Left renal cortex interstitium (tissue), 4 donors: ENCODE measurements at places on chromosomes 1 and 21. TPM values are rescaled to one million over a fixed set of nuclear protein-coding genes. Genes with fewer than 3 reads are reported as not detected.

DNA sequence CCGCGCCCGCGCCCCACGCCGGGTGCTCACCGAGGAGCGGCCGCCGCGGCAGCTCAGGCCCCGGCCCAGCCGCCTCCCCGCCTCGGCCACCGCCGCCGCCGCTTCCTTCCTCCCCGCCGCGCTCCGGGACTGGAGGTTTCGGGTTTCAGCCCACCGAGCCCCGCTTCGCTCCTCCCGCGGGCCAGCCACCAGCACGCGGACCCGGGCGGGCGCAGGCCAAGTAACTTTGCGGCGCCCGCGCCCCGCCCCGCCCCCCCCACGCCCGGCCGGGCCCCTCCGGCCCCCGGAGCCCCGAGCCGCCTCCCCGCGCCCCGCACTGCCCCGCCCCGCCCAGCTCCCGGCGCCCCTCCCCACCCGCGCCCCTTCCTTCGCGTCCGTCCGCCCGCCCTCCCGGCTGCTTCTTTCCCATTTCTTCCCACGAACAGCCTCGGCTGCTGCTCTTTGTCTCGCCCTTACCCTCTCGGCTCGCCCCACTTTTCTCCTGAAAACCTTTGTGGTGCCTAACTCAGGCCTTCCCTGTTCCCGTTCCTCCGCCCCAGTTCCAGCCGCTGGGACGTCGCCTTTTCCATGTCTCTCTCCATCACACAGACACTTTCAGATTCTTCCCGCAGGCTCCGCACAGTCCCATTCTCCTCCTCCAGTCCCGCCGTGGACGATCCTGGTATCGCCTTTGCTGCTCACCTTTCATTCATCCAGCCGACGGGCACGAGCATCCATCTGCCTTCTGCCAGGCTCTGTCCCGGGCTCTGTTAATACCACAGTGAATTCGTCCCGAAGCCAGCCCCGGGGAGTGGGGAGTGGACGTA lies at the start of gene GPR161:
Gene GPR161 (minus strand): TSS at position 222 of the 806 bp plus-strand sequence. CDS start 32,080 bp downstream, outside the sequence.
- DNase-seq: peak; percentile 45

DNA sequence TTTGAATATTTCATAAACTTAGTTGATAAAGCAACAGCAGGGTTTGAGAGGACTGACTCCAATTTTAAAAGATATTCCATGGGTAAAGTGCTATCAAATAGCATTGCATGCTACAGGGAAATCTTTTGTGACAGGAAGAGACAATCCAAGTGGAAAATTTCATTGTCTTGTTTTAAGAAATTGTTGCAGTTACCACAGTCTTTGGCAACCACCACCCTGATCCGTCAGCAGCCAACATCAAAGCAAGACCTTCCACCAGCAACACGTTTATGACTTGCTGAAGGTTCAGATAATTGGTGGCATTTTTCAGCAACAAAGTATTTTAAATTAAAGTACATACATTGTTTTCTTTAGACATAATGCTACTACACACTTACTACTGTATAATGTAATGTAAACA lies 47.8 kb downstream of the ADGRL4 start:
- DNase-seq: no peak

DNA sequence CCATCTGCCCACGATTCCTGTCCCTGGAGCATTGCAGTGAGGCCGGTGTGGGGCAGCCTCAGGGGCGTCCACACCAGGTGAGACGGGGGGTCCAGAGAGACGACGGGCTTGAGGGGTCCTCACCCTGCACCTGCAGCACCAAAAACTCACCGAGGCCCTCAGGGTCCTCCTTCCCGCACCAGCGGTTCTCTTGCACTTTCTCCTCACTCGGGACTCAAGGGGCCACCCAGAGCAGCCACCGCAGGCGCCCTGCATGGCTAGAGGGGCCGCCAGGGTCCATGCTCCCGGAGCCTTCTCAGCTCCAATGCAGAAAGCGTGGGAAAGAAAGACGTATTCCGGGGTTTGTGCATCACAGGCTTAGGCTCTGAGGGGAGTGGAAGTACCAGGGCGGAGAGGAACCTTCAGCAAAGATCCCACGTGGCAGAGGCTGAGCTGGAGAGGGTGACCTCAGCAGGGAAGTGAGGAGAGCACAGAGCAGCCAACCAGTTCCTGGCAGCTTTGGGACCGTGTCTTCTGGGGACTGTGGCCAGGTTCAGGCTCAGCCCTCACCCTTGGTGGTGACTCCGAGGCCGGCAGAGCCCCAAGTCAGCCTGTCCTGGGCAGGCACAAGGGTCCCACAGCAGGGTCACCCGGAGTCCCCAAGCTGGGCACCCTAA lies 19.5 kb upstream of the COL6A2 start:
- no peak for DNase-seq

GRCh38 chr1:156543066-156543465 lies 29.3 kb downstream of the IQGAP3 start:
- no peak for DNase-seq

Gene PEF1
- polyA plus RNA-seq: 79.6 TPM

Gene G0S2
- polyA plus RNA-seq: 12.9 TPM

Gene ATP5PB
- 466 TPM for polyA plus RNA-seq

Gene RTCA
- 33.1 TPM for polyA plus RNA-seq

Gene PBX1
- 158 TPM for polyA plus RNA-seq
